GM18507 (cell line): ENCODE measurements at places on chromosomes 7 and 10.

DNA sequence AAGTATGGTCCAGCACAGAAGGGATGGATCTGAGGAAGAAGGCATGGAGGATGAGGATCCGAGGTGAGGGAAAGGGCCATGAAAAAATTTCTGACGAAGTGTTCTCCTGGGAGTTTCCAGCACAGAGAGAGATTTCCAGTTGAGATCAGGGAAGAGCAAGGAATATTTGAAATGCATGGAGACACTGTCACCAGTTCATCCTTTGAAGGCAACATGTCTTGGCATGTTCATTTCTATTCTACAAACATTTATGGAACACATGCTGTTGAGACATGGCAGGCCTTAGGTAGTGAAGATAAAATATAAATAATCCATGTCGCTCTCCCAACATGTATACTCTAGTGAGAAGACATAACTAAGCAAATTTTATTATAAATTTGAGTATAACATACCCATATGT lies 234.0 kb upstream of the TCF7L2 start:
- DNase-seq, result no peak

- DNase-seq, result no peak
Observed at GRCh38 chr7:21507627-21508343, 35.1 kb upstream of the DNAH11 start.

DNA sequence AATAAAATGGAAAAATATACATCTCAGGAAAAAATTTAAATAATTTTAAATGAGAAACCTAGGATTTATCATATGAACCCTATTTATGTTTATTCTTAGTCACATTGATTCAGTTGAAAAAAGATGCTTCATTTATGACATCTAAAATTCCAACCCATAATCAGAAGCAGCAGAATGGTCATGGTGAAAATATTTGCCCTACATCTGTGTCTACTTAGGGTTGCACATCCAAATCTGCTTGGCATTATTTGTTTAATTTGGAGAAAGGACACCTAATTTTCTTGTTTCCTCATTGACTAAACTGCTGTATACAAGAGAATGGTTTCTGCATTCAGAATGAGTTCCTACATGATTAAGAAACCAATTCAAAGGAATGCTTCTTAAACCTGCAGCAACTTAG lies 72.9 kb upstream of the SKAP2 start:
- DNase-seq, result no peak

- DNase-seq, result no peak
Observed at GRCh38 chr10:91653219-91653870, 20.5 kb upstream of the PPP1R3C start.

DNA sequence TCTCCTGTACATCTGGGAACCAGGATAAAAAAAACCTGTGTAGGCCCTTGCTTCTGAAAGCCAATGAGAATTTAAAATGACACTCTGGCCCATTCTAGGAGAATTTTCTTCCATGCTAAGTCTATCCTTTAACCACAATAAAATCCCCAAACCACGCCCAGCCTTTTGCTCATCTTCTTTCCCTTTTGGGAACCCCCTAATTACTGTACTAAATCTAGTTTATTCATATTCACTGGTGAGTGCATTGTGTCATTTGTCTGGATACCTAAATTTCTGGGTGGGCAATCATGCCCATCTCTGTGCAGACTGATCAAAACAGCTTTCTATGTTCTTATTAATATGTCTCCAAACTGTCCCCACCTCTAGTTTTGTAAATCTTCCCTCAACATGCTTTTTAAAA lies 11.7 kb upstream of the CDK14 start:
- no peak for DNase-seq

DNA sequence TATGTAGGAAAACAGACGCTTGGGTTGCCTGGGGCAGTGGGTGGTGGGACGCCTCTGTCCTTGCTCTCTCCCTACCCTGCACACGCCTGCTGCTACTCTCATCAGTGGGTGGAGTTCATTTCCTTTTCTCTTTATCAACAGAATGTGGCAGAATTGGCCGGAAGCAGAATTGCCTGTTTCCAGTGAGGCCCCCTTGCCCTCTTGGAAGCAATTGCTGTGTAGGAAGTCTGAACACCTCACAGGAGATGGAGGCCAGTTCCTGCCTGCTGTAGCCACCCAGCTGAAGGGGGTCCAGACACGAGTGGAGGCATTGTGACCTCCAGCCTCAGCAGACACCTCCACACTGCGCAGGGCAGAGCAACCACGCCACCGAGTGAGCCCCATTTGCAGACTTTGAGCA lies 331.6 kb upstream of the ZNF32 start:
- no peak for DNase-seq

DNA sequence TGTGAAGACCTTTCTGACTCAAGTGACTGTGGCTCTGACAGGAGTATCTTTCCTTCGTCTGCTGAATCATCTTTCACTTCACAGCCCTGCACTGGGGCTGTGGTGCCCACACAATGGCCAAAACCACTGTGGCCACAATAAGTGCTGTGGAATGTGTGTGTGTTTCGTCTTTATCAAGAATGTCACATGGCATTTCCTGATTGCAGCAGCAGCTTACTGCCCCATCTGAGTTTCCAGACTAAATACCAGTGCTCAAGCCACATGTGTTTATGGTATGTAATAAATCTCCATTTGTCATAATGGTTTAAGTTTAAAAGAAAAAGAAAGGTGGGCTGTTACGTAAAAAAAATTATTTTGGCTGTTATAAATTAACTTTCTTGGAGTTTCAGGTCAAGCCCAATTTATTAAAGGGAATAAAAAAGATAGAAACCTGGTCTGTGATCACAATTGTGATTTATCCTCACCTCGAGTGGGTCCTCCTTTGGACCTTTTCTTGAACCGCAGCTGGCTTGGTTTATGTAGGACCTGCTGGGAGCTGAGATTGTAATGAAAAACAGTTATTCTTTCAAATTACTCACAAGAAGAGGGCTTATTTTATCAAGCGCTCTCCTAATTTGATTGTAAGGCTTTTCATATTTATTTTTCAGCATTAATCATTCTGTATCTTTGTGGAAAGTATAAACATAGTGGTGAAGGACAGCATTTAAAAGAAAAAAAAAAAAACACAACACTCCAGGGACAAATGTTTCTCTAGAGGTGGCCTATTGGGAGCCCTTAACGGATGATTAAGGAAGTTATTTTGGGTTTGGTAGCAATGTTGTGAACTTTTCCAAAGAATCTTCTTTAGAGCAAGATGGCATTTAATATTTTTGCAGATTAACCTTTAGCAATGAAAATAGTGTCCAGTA lies 116.2 kb downstream of the LRMDA start:
- DNase-seq, result no peak

DNA sequence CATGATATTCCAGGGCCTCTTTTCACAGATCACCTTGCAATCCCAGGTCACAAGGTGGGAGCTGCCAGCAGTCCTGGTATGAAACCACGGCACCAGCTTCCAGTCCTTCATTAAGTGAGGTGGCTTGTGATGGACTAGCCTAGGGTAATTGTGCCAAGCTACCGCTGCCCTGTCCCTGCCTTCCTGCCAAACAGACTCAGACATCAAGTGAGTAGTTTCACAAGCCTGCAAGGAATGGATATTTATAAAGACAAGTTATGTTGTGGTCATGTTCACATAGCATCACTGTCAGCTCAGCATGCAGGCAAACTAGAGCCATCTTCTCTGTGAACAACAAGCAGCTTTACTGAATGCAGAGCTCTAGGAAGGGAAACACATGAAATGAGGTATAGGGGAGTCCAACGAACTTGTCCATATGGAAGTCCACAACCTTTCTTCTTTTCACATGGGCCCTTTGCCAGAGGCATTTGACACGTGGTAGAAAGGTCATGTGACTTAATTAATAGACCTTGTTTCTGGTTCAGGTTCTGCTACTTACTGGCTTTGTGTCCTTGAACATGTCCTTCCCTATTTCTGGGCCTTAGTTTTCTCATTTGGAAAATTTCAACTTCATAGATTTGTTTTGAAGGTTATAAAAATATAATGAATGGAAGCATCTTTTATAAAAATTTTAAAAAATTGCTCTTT lies 1061.2 kb downstream of the KCNMA1 start:
- DNase-seq, result no peak
